ENCODE measurements at places on chromosomes 4 and X. TPM values are rescaled to one million over a fixed set of nuclear protein-coding genes. Genes with fewer than 3 reads are reported as not detected.
A peak's percentile ranks its signal among the peaks of the same experiment; 100 is the strongest.

DNA sequence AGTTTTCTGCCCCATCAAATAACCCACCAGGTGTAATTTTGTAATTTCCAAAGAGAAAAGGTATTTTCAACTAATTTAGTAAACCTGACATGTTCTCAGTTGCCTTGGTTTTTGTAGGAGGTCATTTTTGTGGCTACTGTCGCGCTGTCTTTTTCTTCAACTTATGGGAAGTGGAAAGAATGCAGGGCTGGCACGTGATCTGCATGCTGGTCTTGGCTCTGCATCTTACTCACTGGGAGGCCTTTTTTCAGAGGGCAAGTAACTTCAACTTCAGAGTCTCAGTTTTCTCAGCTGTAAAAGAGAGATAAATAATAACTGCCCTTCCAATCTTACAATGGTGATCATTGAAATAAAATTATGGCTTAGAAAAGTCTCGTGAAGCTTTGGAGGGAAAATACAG is 109.9 kb upstream of the SMIM10 start:
- no peaks in the 10 kb centered on the region for H3K36me3 ChIP-seq
- no peaks in the 10 kb centered on the region for H3K4me1 ChIP-seq
- no peaks in the 10 kb centered on the region for H3K27me3 ChIP-seq

DNA sequence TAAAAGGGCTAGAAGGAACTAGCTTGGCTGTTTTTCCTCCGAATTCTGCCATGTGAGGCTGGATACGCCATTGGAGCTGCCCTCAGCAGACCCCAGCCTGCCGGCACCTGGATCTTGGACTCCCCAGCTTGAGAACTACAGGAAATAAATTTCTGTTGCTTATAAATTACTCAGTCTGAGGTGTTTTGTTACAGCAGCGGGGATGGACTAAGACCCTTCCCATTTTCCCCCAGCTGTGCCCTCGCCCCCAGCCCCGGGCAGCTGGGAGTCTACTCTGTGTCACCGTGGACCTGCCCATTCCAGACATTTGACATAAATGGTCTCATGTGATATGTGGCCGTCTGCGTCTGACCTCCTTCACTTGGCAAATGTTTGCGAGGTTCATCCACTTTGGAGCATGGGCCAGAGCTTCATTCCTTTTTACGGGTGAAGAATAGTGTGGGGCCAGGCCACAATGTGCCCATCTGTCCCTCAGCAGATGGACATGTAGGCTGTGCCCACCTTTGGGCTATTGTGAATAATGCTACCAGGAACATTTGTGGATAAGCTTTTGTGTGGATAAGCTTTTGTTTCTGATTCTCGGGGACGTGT is 30.7 kb upstream of the SPON2 start:
- H3K27me3 ChIP-seq = no peaks in the 10 kb centered on the region
- H3K4me1 ChIP-seq = peaks cover 42% of the 10 kb centered on the region
- peak overlapping the region; percentile 98 for H3K27ac ChIP-seq
- H3K4me3 ChIP-seq = no peak overlapping the region

- H3K4me1 ChIP-seq = no peaks in the 10 kb centered on the region
- no peak for DNase-seq
- H3K4me3 ChIP-seq = no peak overlapping the region
Measured at GRCh38 chr4:17092736-17093437, 194.4 kb upstream of the LDB2 start.

DNA sequence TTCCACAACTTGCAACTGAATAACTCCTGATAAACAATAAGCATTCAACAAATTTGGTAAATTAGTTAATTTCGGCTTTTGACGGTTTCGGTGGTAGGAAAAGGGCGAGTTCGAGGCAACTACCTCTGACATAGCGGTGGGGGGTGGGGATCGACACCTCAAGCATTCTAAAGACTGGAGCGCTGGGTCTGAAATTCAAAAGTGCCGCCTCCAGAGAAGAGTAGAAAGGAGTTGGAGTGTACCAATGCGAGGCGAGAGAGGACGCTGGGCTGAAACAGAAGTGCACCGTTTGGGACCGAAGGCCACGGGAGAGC is 725 bp downstream of the SMC1A start:
- H3K4me3 ChIP-seq = peak overlapping the region; percentile 78
- peaks cover 2% of the 10 kb centered on the region for H3K36me3 ChIP-seq
- peak overlapping the region; percentile 96 for H3K27ac ChIP-seq
- no peaks in the 10 kb centered on the region for H3K27me3 ChIP-seq

DNA sequence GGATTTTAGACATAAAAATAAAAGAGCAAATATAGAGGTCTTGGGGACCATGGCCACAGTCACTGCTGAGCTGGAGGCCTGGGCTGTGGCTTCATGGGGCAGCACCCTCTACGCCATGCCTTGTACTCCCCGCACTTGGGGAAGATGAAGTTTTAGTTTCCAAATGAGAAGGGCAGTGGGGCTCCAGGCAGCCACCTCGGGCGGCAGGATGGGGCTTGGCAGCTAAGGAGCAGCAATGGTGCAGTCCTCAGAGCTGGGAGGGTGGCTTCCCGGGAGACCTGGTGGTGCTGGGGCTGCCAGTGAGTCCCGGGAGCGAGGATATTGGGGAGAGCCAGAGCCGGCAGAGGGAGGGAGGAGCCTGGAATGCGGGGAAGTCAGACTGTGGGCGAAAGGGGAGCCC is 2.4 kb downstream of the CXCR3 start:
- H3K4me3 ChIP-seq = no peak overlapping the region
- H3K27me3 ChIP-seq = no peaks in the 10 kb centered on the region
- DNase-seq = no peak
- H3K36me3 ChIP-seq = peaks cover 19% of the 10 kb centered on the region

DNA sequence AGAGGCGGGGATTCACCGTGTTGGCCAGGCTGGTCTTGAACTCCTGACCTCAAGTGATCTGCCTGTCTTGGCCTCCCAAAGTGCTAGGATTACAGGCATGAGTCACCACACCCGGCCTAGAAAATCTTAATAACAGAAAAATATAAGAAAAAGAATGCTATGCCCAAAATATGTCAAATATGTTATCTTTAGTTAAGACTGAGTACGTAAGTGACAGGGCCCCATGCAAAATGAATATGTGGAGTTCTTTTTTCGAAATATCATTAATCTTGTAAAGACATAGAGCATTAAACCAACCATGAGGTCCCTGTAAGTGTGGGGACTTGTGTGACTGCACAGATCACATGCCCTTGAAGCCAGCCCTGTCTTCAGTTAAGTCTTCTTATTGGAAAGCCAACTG is 8.9 kb upstream of the ZNF518B start:
- H3K4me1 ChIP-seq = peaks cover 5% of the 10 kb centered on the region
- H3K36me3 ChIP-seq = no peaks in the 10 kb centered on the region

- peak; percentile 15 for DNase-seq
- peaks cover 57% of the 10 kb centered on the region for H3K4me1 ChIP-seq
- no peaks in the 10 kb centered on the region for H3K36me3 ChIP-seq
Measured at GRCh38 chr4:5184606-5185005, 133.3 kb downstream of the STK32B start.

GRCh38 chr4:142660728-142661127 is 185.4 kb downstream of the INPP4B start:
- H3K4me3 ChIP-seq = no peak overlapping the region
- no peak for DNase-seq
- no peak overlapping the region for H3K27ac ChIP-seq

- H3K4me1 ChIP-seq = no peaks in the 10 kb centered on the region
- no peaks in the 10 kb centered on the region for H3K27me3 ChIP-seq
- H3K36me3 ChIP-seq = no peaks in the 10 kb centered on the region
- no peak overlapping the region for H3K27ac ChIP-seq
- H3K4me3 ChIP-seq = no peak overlapping the region
Measured at GRCh38 chr4:52853351-52853750, 8.8 kb upstream of the RASL11B start.

DNA sequence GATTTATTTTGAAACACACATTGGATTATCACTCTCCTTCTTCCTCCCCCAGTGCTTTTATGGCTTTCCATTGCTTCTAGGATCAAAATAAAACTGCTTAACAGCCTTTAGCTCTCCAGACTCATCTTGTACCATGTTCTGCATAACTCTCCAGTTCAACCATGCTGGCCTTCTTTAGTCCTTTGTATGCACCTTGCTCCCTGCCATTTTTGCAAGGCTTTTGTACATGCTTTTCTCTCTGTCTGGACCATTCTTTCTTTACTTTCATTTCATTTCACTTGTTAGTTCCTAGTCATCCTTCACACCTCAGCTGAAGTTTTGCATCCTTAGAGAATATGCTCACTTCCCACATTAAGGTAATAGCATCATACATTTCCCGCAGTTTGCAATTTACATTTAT is 6.9 kb downstream of the ARFIP1 start:
- no peaks in the 10 kb centered on the region for H3K27me3 ChIP-seq
- H3K4me1 ChIP-seq = no peaks in the 10 kb centered on the region
- DNase-seq = no peak
- no peaks in the 10 kb centered on the region for H3K36me3 ChIP-seq
- no peak overlapping the region for H3K4me3 ChIP-seq

- no peaks in the 10 kb centered on the region for H3K4me1 ChIP-seq
- H3K36me3 ChIP-seq = no peaks in the 10 kb centered on the region
- H3K27ac ChIP-seq = no peak overlapping the region
- H3K27me3 ChIP-seq = no peaks in the 10 kb centered on the region
Measured at GRCh38 chrX:116272322-116272721, 101.8 kb downstream of the AGTR2 start.

GRCh38 chr4:45946699-45947098 is 177.2 kb downstream of the GABRG1 start:
- no peaks in the 10 kb centered on the region for H3K36me3 ChIP-seq
- no peak overlapping the region for H3K4me3 ChIP-seq
- no peaks in the 10 kb centered on the region for H3K27me3 ChIP-seq
- H3K27ac ChIP-seq = no peak overlapping the region
- no peaks in the 10 kb centered on the region for H3K4me1 ChIP-seq
- DNase-seq = no peak

- H3K4me1 ChIP-seq = no peaks in the 10 kb centered on the region
- no peak overlapping the region for H3K4me3 ChIP-seq
- H3K36me3 ChIP-seq = no peaks in the 10 kb centered on the region
- no peak for DNase-seq
- H3K27me3 ChIP-seq = no peaks in the 10 kb centered on the region
- no peak overlapping the region for H3K27ac ChIP-seq
Measured at GRCh38 chr4:169231647-169232262, 39.0 kb downstream of the SH3RF1 start.

DNA sequence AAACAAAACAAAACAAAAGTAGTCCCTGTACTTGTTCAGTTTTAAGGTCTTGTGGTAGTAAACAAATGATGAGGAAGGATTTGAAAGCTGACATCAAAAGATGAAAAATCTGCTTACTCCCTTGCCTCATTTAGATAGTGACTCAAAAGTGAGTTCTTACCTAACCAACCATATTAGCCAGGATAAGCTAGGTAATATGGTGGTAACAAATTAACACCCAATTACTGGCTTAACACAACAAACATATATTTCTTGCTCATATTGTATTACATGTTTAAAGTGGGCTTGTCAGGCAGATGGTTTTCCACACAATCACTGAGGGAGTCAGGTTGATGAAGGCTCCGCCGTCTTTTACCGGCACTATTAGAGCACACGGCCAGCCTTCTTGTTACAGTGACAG is 189.7 kb downstream of the PPARGC1A start:
- H3K4me3 ChIP-seq = no peak overlapping the region
- H3K36me3 ChIP-seq = no peaks in the 10 kb centered on the region
- H3K4me1 ChIP-seq = no peaks in the 10 kb centered on the region
- no peaks in the 10 kb centered on the region for H3K27me3 ChIP-seq
- no peak overlapping the region for H3K27ac ChIP-seq

KLB gene
- 0.05 TPM for total RNA-seq

TCEAL7 gene
- total RNA-seq = 6.1 TPM

MTNR1A gene
- total RNA-seq = 0.05 TPM

SLC10A4 gene
- total RNA-seq = 0.14 TPM

TGIF2LX gene
- not detected for total RNA-seq

GRPR gene
- total RNA-seq = 0.05 TPM
